ENCODE measurements at places on chromosomes 2 and 18.
A peak's percentile ranks its signal among the peaks of the same experiment; 100 is the strongest.

GRCh38 chr2:108029496-108029895 is 43.2 kb downstream of the SLC5A7 start:
- no peak for DNase-seq

- DNase-seq = no peak
Observed at GRCh38 chr2:3587432-3587831, 7.5 kb upstream of the COLEC11 start.

GRCh38 chr18:46917803-46918600 is 600 bp downstream of the KATNAL2 start:
- DNase-seq = no peak

DNA sequence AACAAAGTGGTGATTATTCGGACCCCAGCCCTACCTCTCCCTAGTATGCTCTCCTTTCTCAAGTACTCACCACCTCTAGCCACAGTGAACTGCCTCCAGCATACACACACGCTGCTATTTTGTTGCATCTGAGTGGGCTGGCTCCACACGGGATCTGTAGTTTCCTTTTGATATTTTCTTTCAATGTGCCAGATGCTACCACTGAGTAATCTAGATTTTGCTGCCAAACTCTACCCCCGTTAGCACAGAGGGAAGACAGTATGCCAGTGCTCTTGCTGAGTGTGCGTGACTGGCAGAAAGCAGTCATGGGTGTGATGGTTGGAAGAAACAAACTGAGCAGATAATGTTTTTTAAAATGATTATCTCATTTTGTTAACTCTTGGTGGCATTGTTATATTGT is 11.6 kb downstream of the CFLAR start:
- no peak for DNase-seq

DNA sequence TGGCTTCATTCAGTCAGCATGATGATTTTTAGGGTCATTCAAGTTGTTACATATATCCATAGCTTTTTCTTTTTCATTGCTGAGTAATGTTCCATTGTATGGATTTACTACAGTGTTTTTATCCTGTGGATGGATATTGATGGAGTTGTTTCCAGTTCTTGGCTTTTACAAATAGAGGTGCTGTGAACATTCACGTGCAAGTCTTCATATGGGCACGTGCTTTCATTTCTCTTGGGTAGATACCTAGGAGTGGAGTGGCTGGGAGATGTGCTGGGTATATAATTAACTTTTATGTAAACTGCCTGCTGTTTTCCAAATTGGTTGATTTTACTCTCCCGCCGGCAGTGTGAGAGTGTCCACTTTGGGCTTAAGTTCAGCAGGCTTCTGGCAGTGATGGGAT is 16.5 kb downstream of the AGAP1 start:
- no peak for DNase-seq

GRCh38 chr2:43848214-43848613 is 9.4 kb downstream of the ABCG8 start:
- DNase-seq = no peak

GRCh38 chr2:197708331-197708730 is 3.2 kb downstream of the MARS2 start:
- DNase-seq = peak; percentile 58

- DNase-seq = peak; percentile 22
Observed at GRCh38 chr2:96927405-96928171, 57.7 kb upstream of the SEMA4C start.

- no peak for DNase-seq
Observed at GRCh38 chr2:228699888-228700287, 518.4 kb upstream of the SPHKAP start.

DNA sequence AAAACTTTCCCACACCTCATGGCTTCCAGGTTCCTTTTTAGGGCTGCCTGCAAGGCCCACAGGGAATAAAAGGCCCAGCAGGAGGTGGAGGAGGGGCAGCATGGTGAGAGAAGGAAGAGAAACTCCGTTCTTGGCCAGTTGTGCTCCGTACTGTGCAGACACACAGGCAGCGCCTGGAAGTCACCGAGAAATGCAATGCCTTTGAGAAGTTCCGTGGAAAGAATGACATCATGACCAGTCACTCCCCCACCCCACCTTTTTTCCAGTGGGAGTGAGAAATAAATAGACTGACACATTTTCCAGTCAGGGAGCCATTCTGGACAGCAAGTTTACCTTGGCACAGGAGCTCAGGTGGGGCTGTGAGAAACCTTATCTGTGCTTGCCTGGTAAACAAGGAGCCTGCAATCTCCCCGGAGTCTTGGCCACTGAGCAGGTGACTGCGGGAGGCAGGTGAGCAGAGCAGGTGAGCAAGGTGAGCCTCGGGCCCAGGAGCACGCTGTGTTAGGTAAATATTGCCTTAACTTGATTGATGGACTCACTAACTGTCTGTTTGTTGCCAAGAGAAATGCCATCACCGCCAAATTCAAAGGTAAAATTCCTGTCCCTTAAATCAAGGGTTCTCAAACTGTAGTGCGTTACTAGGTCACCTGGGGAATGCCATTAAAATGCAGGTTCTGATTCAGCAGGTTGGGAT is 13.5 kb upstream of the LBH start:
- no peak for DNase-seq

- no peak for DNase-seq
Observed at GRCh38 chr18:34591920-34592444, 118.1 kb upstream of the DTNA start.

- no peak for DNase-seq
Observed at GRCh38 chr18:57422313-57422872, 12.8 kb upstream of the ONECUT2 start.

GRCh38 chr18:78861116-78861515 is 118.5 kb upstream of the SALL3 start:
- no peak for DNase-seq

- peak; percentile 78 for DNase-seq
Observed at GRCh38 chr18:7870855-7871254, 303.7 kb downstream of the PTPRM start.

- DNase-seq = no peak
Observed at GRCh38 chr2:200270732-200271131, 35.8 kb upstream of the SPATS2L start.

GRCh38 chr2:32260376-32260775 is 4.3 kb downstream of the NLRC4 start:
- no peak for DNase-seq

DNA sequence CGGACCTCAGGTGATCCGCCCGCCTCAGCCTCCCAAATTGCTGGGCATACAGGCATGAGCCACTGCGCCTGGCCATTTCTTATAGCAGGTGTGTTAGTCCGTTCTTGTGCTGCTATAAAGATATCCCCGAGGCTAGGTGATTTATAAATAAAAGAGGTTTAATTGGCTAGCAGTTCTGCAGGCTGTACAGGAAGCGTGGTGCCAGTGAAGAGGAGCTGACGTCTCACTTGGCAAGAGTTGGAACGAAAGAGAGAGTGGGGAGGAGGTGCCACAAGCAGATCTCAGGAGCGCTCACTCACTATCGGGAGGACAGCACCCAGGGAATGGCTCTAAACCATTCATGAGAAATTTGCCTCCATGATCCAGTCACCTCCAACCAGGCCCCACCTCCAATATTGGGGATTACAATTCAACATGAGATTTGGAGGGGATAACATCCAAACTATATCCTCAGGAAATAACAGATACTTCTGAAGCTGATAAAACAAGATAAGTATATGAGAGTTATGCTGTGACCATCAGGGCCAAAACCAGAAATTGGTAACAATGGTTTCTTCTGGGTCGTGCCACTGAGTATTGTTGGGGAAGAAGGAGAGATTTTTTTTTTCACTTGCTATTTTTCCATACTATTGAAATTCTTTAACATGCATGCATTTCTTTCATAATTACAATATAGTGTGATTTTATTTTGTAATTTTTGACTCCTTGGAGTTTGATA is 7.4 kb upstream of the RMC1 start:
- DNase-seq = no peak

- no peak for DNase-seq
Observed at GRCh38 chr2:235518322-235519090, 24.7 kb downstream of the AGAP1 start.

DNA sequence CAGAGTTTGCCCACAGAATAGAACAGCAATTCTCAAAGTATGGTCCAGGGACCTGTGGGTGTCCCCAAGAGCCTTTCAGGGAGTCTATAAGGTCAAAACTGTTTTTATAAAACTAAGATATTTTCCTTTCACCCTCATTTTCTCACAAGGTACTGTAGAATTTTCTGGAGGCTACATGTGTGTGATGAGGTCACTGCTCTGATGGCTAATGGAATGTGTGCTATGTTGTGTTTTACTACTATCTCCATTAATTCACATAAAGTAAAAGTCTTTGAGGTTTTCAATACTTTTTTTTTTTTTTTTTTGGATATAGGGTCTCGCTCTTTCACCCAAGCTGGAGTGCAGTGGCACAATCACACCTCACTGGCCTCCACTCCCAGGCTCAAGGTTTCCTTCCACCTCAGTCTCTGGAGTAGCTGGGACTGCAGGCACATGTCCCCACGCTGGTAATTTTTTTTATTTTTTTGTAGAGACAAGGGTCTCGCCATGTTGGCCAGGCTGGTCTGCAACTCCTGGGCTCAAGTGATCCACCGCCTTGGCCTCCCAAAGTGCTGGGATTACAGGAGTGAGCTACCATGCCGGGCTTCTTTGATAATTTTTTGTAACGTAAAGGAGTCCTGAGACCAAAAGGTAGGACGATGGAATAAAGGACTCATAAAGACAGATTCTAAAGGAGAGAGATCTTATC is 1.8 kb downstream of the TRABD2A start:
- no peak for DNase-seq

DNA sequence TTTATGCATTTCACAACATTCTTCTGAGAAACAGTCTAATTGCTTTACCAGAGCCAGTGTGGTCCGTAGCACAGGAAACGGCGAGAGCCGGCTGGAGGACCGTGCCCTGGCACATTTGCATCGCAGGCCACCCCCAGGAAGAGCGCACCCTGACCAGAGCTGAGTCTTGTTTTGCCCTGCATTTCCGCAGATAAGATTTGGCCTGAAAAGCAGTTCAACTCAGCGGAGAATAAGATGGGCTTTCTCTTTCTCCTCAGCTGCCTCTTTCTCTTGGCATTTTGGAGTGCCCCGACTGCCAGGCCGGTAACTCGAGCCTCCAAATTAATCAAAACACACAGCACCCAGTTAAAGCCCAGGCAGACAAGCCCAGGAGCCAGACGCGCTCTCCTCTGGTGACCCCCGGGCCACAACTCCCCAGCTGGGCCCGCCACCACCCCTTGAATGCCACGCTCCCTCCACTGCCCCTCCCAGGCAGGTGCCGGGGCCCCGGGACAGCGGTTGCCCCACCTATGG is 464 bp downstream of the COL4A4 start:
- no peak for DNase-seq

DNA sequence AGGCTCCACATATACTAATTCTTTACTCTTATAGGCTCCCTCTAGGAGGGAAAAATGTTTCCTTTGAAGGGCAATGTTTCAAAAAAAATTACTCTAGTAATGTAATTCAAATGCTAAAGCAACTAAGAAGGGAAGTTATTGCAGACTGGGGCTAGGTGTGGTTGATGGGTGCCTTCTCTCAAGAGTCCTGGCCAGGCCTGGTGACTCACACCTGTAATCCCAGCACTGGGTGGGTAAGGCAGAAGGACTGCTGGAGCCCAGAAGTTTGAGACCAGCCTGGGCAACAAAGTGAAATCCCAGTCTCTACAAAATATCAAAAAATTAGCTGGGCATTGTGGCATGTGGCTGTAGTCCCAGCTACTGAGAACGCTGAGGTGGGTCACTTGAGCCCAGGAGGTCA is 31.2 kb upstream of the CDKL4 start:
- DNase-seq = no peak

DNA sequence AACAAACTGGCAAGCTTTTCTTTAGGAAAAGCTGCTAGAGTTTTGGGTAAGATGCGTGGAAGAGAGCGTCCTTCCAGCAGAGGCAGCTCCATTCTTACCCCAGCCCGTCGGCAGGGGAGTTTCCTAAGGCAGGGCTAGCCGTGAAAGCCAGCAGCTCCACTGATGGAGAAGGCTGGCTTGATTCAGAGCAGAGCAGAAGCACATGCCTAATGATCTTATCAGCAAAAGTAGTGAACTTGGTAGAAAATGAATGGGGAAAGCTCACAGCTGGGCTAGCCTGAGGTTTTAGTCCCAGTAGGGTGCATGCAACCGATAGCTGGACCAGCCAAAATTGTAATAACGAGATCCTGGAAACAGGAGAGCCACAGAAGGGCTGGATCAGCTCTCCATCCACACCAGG is 20.8 kb downstream of the LAMA1 start:
- DNase-seq = no peak

- no peak for DNase-seq
Observed at GRCh38 chr18:35974181-35974580, 1.7 kb downstream of the RMP24 start.

- peak; percentile 78 for DNase-seq
Observed at GRCh38 chr2:9565436-9566153, 10.0 kb upstream of the ADAM17 start.

- no peak for DNase-seq
Observed at GRCh38 chr18:27803957-27804356, 373.0 kb downstream of the CDH2 start.

GRCh38 chr2:35125278-35125677 is 1230.3 kb upstream of the CRIM1 start:
- no peak for DNase-seq

- DNase-seq = no peak
Observed at GRCh38 chr2:222268311-222268990, 30.3 kb downstream of the PAX3 start.

DNA sequence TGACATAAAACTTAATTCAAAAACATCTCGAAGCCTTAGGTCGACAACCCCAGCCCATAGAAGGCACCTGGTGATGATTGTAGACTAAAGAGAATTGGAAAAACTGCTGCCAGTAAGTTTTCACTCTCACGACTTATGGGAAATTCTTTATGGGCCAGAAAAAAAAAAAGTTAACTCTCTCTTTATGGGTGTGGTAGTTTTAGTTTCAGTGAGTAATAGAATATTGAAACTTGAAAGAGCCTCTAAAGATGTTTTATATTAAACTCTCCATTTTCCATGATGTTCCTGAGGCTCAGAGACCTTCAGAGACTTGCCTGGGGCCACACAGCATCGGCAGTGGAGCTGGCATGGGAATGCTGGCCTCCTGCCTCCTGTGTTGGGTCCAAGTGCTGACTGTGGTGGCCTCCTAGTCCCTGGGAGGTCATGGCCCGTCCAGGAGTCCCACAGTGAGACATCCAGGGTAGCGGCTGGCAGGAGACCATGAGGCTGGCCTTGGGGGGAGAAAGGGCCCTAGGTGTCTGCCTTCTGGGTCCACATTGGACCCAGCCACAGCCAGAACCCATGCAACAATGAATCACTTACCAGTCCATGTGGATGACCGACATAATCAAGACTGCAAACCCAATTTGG is 158.9 kb downstream of the SEPTIN10 start:
- DNase-seq = no peak

- DNase-seq = no peak
Observed at GRCh38 chr2:6249557-6249956, 557.4 kb downstream of the SOX11 start.
